D341Med (cell line): ENCODE measurements at places on chromosomes 11 and 22.

- DNase-seq = no peak
Observed at GRCh38 chr11:64409278-64409677, 50.3 kb downstream of the RPS6KA4 start.

DNA sequence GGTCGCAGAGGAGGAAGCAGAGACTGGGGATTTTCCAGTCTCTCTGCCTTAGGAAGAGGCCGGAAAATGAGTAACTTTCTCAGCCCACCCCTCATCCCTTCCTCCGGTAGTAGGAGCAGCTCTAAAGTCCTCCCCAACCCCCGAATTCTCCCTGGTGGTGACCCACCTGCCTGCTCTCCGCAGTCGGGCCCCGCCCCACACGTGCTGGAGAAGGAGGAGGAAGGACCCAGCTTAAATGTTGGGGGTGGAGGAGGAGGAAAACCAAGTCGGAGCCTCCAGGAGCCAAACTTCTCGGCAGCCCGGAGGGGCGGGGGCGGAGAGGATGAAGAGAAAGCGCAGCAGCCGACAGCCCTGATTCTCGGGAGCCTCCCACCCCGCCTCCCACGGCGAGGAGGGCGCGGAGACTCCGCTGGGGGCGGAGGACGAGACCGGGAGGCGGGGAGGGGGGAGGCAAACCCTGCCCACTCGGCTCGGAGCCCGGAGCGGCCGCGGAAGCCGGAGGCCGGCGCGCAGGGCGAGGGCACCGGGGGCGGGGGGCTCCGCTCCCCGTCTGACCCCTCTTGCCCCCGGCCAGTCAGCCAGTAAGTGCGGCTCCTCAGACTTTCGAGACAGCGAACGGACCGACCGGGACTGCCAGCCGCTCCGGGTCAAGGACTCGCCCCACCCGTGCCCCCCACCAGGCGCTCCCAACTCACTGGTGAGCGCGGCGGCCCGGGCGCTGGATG is at the start of gene TPBGL:
Gene TPBGL (plus strand): TSS at position 464 of the 725 bp plus-strand sequence. CDS start 276 bp downstream, outside the sequence.
- DNase-seq = peak; percentile 70

GRCh38 chr11:96335388-96335787 is 7.6 kb downstream of the MAML2 start:
- DNase-seq = no peak

DNA sequence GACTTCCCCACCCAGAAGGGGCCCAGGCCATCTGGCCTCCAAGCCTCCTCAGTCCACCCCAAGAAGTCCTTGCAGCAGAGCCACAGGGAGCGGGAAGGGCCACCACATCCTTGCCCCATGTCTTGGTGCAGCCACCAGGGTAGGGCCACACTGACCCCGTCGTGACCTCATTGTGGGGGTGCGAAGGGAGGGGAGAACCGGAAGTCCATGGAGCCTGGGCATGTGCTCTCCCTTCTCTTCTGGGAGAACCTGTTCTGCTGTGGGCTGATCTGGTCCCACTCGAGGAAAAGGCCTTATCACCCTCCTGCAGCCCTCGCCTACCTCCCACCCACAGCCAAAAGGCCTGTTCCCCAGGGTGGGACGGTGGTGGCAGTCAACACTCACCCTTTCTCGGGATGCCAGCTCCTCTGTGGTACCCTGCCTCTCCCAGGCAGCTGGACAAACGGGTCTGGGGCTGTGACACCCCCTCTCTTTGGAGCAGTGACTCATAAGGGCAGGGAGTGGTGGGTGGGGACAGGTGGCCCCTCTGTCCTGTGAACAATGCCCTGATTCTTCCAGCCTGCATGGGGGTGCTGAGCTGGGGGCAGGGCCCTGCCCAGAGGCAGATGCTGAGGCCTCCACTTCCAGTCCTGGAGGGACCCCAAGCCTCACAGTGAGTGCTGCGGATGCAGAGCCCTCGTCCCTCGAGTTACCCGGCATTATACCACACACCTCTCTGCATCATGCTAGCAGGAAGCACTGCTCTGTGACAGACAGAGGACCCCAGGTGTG is 14.6 kb upstream of the CTSD start:
- no peak for DNase-seq

DNA sequence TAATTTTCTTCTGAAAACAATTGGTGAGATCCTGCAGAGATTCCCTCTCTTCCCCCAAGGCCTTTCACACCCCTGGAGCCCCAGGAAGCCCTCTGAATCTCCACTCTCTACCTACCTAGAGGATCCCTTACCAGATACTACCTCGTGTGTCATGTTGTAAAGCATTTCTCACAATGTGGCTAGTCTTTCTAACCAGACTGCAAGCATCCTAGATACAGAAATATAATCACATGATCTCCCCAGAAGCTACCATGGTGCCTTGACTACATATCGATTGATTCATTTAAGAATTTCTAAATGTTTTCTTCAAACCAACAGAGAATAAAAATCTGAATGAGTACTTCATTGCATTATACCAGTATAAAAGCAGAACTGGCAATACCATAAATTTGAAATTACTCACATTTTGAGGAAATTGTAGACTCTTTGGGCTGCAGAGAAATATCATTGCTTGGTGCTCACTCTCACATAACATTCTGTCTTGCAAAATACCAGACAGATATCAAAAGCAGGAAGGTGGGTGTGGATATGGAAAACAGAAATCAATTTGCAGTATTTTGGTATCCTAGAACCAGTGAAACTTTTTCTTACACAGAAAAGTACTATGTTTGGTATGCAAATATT is 113.5 kb downstream of the MAML2 start:
- no peak for DNase-seq

DNA sequence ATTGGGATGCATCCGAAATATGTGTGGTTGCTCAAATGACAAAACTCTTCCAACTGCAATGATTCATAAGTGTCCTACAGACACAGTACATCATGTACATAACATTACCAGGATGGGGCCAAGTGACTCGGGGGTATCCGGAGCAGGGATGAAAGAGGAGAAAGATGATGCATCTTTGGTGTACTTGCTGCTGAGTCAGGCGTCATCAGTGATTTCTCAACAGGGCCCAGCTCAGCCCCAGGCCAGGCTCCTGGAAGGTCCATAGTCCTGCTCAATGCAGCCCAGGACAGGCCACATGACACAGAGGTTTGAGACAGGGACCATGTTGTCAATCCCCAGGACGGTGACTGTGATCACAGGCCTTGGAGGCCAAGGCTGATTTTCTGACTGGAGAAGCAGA is 59.3 kb downstream of the GGTLC2 start:
- no peak for DNase-seq

- DNase-seq = no peak
Observed at GRCh38 chr22:49515475-49515874, 312.2 kb downstream of the BRD1 start.
